ENCODE measurements at places on chromosomes 1 and 21.
A peak's percentile ranks its signal among the peaks of the same experiment; 100 is the strongest.

DNA sequence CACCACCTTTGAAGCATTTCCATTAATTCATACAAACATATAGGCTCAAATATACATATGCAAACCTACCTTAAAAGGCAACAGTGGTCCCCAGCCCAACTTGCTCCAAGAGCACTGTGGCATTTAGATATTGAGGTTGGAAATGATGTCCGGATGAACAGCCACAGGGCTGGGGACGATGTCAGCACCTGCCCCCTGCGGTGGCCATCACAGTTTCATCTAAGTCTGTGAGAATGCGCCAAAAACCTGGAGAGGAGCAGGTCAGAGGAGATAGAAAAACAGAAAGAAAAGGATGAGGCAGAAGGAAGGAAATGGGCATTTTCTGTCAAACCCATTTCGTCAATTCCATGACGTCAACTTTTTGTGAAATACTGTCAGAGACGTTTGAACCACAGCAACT is 67.4 kb downstream of the TIAM1 start:
- DNase-seq: no peak

DNA sequence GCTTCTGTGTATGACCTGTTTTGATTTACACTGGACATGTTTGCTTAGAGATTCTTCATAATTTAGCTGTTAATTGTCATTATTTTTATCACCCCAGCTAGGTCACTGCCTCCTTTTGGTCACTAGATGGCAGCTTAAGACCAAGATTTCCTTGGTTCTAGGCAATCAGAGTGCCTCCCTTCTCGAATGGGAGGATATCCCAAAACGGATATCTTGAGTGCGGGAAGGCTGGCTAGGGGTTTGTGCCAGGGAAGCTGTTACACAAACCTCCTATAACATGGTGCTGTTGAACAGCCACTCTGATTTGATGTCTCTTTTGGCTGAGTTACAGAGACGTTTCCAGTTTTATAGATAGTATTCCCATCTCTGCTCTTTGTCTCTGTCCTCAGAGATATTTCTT is 283.5 kb downstream of the S1PR1 start:
- no peak for DNase-seq

GRCh38 chr1:87689487-87689886 is 360.8 kb downstream of the LMO4 start:
- DNase-seq: no peak

GRCh38 chr1:66539491-66539890 is 5.5 kb downstream of the SGIP1 start:
- no peak for DNase-seq

DNA sequence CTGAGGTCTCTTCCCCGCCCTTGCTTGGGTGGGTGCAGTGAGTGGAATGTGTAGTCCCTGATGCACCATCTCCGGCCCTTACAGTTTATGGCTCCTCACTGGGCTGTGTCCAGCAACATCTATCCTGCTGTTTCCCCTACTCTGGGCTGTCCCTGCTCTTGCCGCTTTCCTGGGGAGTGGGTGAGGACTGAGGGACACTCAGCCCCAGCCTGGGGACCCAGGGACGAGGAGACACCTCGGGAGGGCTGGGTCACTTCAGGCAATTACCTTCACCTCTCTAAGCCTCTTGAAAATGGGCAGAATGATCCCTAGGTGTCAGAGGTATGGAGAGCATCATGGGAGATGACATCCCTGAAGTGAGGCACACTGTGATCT is 13.6 kb upstream of the LRP8 start:
- DNase-seq: no peak

DNA sequence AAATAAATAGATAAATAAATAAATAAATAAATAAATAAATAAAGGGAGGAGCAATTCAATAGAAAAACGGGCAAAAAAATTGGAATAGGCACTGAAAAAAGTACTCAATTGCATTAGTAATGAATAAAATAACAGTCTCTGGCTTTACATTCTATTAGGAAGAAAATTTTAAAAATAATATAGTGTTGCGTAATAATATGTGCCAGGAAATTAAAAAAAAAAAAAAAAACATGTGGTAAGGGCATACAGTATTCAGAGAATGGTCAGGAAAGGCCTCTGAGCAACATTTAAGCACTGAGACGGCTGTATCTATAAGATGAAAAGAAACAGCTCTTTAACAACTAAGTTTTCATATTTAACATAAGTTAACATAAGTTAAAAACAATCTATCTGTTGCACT is 48.7 kb upstream of the GLIS1 start:
- DNase-seq: no peak

DNA sequence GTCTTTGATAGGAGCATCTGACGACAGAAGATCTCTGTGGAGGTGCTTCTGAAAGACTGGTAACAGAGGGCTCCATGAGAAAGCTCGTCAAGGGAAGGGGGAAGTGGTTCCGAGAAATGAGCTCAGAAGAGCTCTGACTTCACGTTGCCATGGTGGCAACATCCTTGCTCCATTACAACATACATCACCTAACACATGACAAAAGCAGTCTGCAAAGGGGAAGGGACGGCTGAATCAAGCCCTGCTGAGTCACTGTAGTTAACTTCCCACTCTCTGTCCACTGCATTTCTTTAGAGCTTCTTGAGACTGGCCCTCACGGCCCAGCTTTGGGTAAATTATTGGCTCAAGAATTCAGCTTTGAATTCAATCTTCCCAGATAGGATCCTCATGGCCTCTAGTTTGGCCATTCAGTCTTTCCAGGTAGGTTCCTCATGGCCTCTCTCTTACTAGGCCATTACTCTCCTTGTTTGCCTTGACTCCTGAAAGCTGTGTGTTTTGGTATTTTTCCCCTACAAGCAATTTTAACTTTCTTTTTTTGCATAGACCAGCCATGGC is 88.0 kb upstream of the ZNF648 start:
- DNase-seq: no peak

DNA sequence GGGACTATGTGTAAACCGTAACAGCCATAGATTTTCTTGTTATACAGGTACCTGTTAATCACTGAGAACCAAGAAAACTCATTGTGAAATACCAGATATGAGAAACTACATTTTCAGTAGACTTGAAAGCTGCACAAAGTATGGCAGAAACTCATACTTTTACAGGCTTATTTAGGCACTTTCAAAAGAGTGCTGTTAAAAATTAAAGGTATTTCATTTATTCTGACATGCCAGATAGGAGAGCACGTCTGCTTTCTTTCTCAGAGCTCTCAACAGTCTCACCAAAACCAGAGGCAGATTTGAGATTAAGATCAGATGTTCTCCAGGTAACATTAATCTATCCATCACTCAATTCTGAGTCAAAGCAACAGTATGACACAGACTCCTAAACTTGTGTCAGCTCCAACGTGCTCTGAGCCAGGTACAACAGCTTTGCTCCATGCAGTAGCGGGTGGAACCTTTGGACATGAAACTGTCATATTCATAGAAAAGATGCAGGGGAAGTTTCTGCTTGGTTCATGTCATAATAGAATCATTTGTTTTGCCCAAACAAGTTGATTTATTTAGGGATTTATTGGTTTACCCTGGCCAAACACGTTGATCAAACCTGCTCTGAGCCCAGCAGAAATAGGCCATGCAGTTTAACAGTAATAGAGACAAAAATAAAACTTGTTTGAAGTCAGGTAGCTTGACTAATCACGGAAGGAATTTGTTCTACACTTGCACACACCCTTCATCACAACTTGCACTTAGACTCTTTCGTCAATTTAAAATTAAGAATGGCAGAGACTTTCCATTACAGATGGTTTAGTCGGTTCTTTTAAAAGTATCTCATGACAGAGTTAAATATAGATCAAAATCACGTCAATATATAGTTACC is 20.8 kb upstream of the TSNAX start:
- DNase-seq: no peak

DNA sequence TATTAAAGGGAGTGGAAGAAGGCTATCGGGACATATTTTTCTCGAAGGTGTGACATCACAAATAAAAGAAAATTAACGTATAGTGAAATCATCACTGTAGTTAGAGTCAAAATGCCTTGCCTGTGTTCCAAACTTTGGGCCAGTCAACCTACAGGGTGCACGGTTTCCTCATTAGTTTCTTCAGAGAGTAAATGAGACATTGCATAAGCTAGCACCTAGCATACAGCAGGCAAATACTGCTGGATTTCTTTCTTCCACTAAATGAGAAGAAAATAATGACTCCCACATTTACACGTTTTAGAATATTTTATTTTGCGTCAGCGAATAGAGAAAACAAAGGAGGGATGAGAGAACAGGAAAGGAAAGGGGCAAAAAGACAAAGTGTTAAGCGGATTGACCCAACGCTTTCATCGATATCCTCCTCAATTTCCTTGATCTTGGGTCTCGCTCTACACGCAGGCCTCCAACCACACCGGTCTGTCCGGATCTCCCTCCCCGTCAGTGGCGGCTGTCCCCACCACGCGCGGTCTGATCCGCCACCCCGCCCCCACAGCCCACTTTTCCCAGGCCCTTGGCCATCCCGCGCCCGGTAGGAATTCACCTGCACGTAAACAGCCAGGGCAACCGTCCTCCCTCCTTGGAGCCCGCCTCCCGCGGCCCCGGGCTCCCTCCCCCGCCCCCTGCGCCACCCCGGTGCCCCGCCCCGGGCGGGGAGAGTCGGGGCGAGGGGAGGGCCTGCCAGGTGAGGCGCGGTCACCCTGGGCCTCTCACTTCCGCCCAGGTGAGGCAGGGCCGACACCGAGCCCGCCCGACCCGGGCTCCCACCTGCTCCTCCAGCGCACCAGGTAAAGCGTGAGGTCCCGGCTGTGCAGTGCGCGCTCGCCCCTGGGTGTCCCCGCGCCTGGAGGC is at the start of gene PATJ:
Gene PATJ, plus strand, starts transcription at position 770 of the 909 bp plus-strand sequence. CDS start 20,413 bp downstream, outside the sequence.
- DNase-seq: peak; percentile 63

DNA sequence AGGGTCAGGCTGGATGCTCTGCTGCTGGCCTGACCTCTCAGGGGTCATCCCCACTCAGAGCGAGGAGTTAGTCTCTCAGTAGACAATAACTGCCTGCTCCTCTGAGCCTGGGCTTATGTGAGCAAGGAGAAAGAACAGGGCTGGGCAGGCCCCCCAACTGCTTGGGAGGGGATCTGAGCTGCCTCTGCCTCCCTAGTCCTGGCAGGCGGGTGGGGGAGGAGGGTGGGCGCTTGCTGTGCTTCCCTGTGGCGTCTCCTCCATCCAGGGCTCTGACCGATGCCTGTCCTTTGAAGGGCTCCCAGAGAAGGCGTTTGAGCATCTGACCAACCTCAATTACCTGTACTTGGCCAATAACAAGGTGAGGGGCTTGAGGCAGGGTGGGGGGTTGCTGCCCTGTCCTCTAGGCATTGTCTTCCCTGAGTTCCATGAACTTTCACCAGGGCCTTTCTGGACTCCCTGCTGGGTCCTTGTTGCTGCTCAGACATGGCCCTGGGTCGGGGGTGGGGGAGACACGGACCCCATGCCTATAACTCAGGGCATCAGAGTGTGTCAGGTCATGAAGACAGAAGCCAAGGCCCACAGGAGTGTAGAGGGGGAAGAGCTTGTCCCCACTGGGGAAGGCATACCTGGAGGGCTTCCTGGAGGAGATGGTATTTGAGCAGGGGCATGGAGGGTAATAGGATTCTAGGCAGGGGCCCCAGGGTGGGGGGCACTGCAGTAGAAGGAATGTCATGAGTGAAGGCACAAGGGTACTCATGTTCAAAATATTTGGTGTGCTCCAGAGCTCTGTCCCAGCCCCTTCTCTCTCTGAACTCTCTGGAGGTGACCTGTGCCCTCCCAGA is 12.5 kb downstream of the PODN start:
- no peak for DNase-seq

GRCh38 chr1:18723701-18724411 is 93.2 kb downstream of the PAX7 start:
- DNase-seq: no peak

DNA sequence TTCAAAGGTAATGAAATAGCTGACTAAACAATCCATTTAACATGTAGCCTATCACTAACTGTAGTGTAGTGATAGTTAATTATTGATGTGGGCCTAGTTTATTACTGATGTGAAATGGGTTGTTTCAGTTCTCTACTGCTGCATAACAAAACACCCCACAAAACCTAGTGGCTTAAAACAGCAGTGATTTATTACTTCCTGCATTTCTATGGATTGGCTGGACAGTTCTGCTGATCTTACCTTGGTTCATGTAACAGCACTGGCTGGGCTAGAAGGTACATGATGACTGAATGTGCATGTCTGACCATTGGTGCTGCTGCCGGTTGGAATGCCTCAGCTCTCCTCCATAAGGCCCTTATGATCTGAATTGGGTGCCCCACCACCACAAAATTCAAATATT is 5.4 kb upstream of the ABL2 start:
- DNase-seq: no peak

DNA sequence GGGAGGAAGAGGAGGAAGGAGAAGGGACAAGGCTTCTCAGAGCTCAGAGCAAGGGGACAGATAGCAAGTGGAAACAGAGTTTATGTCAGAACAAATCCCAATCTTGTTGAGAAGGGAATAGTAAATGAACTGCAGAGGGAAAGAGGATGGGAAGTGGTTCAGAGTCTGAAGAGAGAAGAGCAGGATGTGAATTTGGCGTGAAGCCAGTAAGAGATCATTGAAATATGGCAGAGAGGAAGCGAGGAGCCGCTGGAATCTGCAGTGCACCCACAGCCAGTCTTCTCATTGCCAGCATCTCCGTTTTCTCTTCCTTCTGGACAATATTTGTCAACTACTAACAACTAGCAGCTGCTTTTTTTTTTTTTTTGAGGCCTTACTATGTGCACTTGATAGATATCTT is 19.1 kb downstream of the OLFML3 start:
- no peak for DNase-seq

DNA sequence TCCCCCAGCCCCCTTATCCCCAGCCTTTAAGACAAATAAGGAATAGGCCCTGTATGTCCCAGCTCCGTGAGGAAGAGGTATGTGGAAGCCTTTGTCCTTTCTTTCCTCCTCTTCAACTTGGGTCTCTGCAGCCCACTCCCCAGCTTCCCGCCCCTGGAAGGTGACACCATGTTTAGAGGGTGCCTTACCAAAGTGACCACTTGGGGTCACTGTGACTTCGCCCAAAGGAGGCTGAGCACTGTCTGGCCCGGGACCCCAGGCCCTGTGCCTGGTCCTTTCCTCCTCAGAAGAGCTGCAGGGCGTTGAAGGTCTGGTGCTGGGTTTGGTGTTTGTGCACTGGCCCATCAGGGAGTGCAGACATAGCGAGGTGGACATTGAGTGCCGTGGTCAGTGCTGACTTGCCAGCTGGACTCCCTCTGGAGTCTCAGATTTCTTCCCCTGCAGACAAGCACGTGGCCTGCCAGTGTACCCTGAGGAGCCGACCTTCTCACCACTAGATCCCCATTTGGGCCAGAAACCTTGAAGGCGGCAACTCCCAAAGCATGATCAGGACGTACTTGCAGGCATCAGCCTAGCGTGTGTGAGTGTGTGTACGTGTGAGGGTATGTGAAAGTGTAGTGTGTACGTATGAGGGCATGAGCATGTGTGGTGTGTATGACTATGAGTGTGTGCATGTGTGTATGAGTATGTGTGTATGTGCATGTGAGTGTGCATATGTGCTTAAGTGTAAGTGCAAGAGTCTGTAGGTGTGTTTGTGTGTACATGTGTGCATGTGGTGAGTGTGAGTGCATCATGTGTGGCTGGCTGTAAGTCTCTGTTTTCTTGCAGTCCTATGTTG is 181.4 kb upstream of the KIAA0040 start:
- no peak for DNase-seq
